Activated CD4-positive, alpha-beta T cell treated with anti-CD3 and anti-CD28 coated beads for 36 hours (primary cell): ENCODE measurements at places on chromosomes 1 and 21. TPM values are rescaled to one million over a fixed set of nuclear protein-coding genes. Genes with fewer than 3 reads are reported as not detected.

DNA sequence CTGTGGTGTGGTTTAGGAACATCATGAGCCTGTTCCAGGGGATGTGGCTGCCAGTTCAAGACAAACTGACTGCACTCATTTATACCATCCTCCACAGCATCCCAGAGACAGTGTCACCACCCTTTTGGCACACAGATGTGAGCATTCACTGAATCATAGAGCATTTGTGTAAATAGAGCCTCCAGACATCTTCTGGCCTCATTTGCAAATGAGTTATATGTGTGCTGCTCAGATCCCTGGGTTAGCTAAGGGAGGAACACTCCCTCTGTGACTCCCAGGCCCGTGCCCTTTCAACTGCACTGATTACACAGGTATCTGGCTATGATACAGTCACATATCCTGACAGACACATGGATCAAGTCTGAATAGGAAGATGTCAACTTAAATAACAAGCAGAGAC lies 351.5 kb upstream of the PLD5 start:
- DNase-seq: no peak
- H3K36me3 ChIP-seq: no peaks in the 10 kb centered on the region
- no peak overlapping the region for H3K4me3 ChIP-seq

TLCD4 gene
- total RNA-seq: 0.25 TPM

DNA sequence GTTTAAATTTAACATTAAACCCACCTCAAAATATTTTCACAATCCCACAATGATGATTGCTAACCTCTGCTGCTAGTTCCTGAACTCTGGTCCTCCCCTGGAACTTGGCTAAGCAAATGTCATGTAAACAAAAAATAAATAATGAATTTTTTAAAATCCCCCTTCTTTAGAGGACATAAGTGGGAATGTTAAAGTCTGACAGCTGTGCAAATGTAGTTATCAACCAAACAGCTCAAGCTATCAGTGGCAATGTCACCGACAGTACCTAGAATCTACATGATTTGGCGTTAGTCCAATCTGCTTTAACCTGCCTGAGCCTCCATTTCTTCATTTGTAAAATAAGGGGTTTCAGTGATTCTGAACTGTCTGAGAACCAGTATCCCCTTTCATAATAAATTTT lies 67.7 kb downstream of the GDAP2 start:
- no peaks in the 10 kb centered on the region for H3K27me3 ChIP-seq
- H3K4me3 ChIP-seq: no peak overlapping the region
- no peak overlapping the region for H3K27ac ChIP-seq

DNA sequence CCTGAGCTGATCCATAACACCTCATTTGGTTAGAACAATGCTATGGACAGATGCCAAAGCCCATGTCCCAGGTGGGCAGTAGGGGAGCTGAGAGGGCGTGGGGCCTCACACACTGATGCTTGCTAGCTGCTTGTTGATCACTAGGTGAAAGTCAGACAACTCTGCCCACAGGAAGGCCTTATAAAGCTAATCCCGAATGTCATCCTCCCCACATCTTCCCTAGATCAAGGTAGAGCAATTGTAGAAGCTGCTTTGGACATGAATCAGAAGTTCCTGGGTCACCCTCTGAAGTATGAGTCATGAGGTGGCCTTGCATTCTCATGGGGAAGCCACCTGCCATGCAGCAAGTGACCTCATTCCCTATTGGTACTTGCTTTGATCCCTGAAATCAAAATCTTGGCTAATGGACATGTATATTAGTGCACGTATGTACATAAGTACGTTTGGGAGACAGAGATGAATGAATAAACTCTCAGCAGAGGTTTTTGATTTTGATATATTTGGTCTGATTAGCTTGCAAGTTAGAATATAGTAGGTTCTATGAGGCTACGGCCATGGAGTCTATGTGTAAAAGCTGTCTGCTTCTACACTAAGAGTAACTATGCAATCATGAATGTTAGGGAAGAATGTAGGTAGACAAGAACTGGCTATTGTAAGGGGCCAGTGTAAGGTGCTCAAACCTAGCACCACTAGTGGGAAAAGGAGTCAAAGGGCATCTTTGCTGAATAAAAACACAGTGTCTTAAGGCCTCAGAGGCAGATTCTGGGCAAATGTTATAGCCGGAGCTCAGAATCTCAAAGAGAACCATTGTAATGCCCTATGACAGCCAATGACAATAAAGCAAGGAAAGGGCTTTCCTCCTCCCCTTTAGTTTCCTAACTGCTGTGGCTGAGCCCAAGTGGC lies 52.6 kb downstream of the ABCA4 start:
- no peak overlapping the region for H3K4me3 ChIP-seq
- no peak overlapping the region for H3K27ac ChIP-seq
- peaks cover 6% of the 10 kb centered on the region for H3K27me3 ChIP-seq
- no peaks in the 10 kb centered on the region for H3K36me3 ChIP-seq
- DNase-seq: no peak
- peaks cover 7% of the 10 kb centered on the region for H3K4me1 ChIP-seq

GRCh38 chr1:2566101-2567045 lies 10.2 kb downstream of the TNFRSF14 start:
- peaks cover 5% of the 10 kb centered on the region for H3K36me3 ChIP-seq
- H3K27ac ChIP-seq: no peak overlapping the region
- no peak overlapping the region for H3K4me3 ChIP-seq
- DNase-seq: no peak
- H3K4me1 ChIP-seq: peaks cover 2% of the 10 kb centered on the region

DNA sequence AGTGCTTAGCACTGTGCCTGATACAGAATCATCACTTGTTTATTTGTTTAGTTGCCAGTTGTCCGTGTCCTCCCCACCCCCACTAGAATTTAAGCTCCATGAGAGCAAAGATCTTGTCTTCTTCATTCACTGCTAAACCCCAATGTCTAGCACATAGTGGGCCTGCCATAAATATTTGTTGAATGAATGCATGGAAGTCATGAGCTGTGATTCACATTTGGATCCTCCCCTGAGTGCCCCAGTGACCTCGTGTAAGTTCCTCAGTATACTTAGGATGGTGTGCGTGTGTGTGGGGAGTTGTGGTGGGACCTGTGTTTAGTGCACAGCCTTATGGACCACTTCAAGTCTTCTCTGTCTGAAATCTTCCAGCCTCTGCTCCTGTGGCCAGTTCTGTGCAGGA lies 23.1 kb downstream of the IER5 start:
- no peak for DNase-seq
- peaks cover 9% of the 10 kb centered on the region for H3K27me3 ChIP-seq
- H3K4me1 ChIP-seq: peaks cover 12% of the 10 kb centered on the region

GRCh38 chr1:176466514-176466913 lies 3.5 kb downstream of the PAPPA2 start:
- no peak overlapping the region for H3K27ac ChIP-seq
- H3K27me3 ChIP-seq: peaks cover 3% of the 10 kb centered on the region
- H3K36me3 ChIP-seq: no peaks in the 10 kb centered on the region
- H3K4me1 ChIP-seq: no peaks in the 10 kb centered on the region
- H3K4me3 ChIP-seq: no peak overlapping the region

DNA sequence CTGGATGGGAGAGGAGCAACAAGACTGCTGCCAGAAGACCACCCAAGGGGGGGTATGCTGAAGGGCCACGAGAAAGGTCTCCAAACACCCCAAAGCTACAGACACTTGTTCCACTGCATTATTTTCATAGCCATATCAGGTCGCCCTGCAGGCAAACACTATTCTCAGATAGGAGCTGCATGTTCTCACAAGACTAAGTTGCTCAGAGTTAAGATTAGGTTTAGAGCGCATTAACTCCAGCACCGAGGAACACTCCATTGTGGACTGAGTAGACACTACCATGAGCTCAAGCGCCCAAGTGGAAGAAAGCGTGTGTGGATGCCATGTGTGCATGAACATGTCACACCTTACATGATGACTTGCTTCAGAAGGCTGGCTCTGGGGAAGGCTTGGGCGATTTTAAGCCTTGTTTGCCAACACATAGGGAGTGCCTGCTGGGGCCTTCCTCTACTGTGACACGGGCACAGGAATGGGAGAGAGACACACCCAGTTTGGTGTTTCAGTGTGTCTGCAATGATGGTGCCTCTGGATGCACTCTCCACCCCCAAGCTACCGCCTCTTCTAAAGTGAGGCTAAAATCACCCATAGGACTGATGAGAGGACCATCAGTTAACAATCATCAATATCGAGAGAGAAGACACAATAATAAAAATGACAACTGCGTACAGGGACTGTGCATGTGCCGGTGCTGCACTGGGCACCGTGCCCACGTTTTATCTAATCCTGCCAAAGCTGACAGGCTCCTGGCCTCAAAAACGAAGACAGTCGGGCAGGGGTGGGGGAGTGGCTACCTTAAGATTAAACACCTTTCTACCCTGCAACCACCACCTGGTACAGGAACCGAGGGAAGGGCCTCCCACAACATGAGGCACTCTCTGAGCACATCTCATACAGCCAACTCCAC lies 34.9 kb downstream of the SSBP3 start:
- H3K4me3 ChIP-seq: no peak overlapping the region
- H3K36me3 ChIP-seq: no peaks in the 10 kb centered on the region
- H3K4me1 ChIP-seq: peaks cover 49% of the 10 kb centered on the region
- H3K27ac ChIP-seq: no peak overlapping the region
- DNase-seq: no peak

DNA sequence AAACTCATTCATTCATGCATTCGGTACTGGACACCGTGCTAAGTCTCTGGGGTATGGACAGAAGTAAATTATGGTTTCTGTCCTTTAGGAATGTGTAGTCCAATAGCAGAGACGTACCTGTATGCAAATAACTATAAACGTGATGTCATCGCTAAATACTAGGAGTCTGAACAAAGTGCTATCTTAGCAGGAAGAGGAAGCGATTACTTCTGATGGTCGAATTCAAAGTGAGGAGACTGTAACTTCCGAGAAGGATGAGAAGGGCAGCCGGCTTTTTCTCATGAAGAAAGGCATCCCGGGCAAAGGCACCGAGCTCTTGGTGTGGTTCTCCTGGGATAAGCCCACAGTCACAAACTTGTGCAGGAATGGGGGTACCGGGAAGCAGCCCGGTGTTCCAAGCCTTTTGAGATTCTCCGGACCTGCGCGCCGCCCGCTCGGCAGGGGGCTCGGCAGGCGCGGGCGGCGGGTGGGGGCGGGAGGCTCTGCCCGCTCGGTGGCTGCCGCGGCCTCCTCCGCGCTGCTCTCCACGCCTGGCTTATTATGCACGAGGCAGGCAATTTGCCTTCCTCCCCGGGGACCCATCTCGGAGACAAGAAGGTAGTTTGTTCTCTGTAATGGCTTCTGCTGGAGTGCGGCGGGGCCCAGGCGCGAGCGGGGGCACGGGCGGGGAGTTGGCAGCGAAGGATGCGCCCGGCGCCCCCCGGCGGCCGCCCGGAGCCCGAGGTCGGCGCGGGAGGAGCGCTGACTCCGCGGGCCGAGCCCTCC lies 67.5 kb upstream of the CD1D start:
- peaks cover 12% of the 10 kb centered on the region for H3K4me1 ChIP-seq
- H3K27ac ChIP-seq: peak overlapping the region; percentile 14
- H3K27me3 ChIP-seq: peaks cover 35% of the 10 kb centered on the region
- H3K36me3 ChIP-seq: no peaks in the 10 kb centered on the region
- peak overlapping the region; percentile 57 for H3K4me3 ChIP-seq

- no peak overlapping the region for H3K4me3 ChIP-seq
- H3K36me3 ChIP-seq: no peaks in the 10 kb centered on the region
- no peak overlapping the region for H3K27ac ChIP-seq
- H3K27me3 ChIP-seq: no peaks in the 10 kb centered on the region
Measured at GRCh38 chr21:16633831-16634459, 878.9 kb upstream of the CXADR start.

GRCh38 chr1:75053207-75053606 lies 81.0 kb upstream of the LHX8 start:
- H3K4me3 ChIP-seq: no peak overlapping the region
- no peaks in the 10 kb centered on the region for H3K4me1 ChIP-seq
- no peak for DNase-seq
- no peaks in the 10 kb centered on the region for H3K36me3 ChIP-seq
- no peak overlapping the region for H3K27ac ChIP-seq
- no peaks in the 10 kb centered on the region for H3K27me3 ChIP-seq

GRCh38 chr1:235491644-235492043 lies 12.6 kb downstream of the B3GALNT2 start:
- H3K4me1 ChIP-seq: peaks cover 22% of the 10 kb centered on the region
- no peak overlapping the region for H3K4me3 ChIP-seq
- peaks cover 22% of the 10 kb centered on the region for H3K36me3 ChIP-seq
- H3K27ac ChIP-seq: no peak overlapping the region

- H3K36me3 ChIP-seq: no peaks in the 10 kb centered on the region
- H3K4me3 ChIP-seq: no peak overlapping the region
- peaks cover 7% of the 10 kb centered on the region for H3K4me1 ChIP-seq
- peaks cover 2% of the 10 kb centered on the region for H3K27me3 ChIP-seq
- DNase-seq: no peak
Measured at GRCh38 chr1:203506858-203507626, 13.1 kb downstream of the OPTC start.

ALX3 gene
- total RNA-seq: not detected

VCAM1 gene
- not detected for total RNA-seq

- H3K27me3 ChIP-seq: no peaks in the 10 kb centered on the region
- H3K27ac ChIP-seq: peak overlapping the region; percentile 56
- H3K4me1 ChIP-seq: no peaks in the 10 kb centered on the region
- H3K36me3 ChIP-seq: peaks cover 19% of the 10 kb centered on the region
- no peak for DNase-seq
Measured at GRCh38 chr1:243499711-243500110, 243.9 kb downstream of the SDCCAG8 start.

- H3K27me3 ChIP-seq: no peaks in the 10 kb centered on the region
- H3K4me3 ChIP-seq: peak overlapping the region; percentile 12
- H3K4me1 ChIP-seq: peaks cover 47% of the 10 kb centered on the region
Measured at GRCh38 chr1:226002667-226003501, 3.7 kb upstream of the SDE2 start.

DNA sequence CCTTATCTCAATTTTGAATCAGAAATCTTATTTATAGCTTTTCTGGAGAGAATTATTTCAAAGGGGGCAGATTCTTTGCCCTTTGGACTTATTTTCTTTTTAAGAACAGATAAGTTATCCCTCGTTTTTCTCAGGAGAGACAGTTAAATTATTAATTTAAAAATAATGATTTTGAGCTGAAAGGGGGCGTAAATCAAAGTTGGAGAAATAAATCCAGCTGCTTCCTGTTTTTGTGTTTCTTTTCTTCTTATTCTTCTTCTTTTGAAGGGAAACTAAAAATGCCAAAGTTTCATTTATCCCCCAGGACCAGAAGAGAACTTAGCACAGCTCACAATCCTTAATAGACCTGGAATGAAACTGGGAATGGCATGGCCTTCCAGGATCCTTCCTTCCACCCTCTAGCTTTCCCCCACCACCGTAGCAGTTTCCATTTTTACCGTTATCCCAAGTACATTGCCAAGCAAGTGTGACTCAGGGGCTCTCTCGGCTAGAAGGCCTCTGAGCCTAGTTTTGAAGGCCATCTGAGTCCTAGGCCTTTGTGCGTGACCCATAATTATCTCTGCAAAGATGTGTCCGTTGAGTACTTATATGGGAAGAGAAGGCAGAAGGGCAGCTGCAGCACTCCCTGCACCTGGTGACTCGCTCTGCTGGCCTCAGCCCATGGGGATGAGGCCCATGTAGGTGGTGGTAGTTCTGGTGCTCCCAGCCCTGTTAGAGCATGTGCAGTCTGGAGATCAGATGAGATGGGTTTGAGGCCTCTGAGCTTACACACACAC lies 181.7 kb downstream of the ROR1 start:
- no peaks in the 10 kb centered on the region for H3K4me1 ChIP-seq
- H3K27me3 ChIP-seq: peaks cover 3% of the 10 kb centered on the region
- H3K4me3 ChIP-seq: no peak overlapping the region
- H3K36me3 ChIP-seq: no peaks in the 10 kb centered on the region
- H3K27ac ChIP-seq: no peak overlapping the region
